ENCODE measurements at places on chromosomes 7 and 10. TPM values are rescaled to one million over a fixed set of nuclear protein-coding genes. Genes with fewer than 3 reads are reported as not detected.

GRCh38 chr10:38112159-38112558 is 18.0 kb downstream of the ZNF37A start:
- DNase-seq, result no peak

- DNase-seq, result no peak
These were observed 111.9 kb upstream of the LANCL2 start for GRCh38 chr7:55253188-55253587.

DNA sequence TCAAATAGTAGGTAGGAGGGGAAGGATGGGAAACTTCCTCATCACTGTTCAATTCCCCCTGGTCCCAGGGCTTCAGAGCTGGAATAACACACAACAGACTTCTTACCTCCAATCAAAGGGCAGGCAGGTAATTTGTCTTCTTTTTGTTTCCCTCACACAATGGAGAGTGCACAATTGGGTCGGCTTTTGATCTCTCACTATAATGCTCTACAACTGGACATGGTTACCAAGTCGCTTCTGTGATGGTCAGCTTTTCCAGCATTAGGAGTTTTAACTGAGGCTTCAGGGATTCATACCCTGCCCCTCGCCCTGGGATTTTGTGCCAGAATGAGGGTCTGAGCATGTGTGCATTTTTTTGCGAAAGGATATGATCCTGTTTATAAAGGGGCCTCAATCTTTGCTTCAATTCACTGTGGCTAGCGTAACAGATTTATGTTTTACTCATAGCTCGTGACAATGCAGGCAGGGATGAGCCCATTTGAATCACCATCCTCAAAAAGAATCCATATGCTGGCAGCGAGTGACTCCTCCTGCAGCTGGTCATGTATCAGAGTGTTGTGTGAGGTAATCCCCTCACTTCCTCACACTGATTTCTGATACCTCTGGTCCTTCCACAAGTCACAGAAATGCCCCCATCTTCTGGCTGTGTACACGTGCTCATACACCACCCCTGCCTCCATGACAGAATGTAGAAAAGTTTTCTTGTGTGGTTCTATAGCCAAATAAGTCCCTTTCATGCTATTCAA is 189.6 kb downstream of the CTTNBP2 start:
- DNase-seq, result no peak

DNA sequence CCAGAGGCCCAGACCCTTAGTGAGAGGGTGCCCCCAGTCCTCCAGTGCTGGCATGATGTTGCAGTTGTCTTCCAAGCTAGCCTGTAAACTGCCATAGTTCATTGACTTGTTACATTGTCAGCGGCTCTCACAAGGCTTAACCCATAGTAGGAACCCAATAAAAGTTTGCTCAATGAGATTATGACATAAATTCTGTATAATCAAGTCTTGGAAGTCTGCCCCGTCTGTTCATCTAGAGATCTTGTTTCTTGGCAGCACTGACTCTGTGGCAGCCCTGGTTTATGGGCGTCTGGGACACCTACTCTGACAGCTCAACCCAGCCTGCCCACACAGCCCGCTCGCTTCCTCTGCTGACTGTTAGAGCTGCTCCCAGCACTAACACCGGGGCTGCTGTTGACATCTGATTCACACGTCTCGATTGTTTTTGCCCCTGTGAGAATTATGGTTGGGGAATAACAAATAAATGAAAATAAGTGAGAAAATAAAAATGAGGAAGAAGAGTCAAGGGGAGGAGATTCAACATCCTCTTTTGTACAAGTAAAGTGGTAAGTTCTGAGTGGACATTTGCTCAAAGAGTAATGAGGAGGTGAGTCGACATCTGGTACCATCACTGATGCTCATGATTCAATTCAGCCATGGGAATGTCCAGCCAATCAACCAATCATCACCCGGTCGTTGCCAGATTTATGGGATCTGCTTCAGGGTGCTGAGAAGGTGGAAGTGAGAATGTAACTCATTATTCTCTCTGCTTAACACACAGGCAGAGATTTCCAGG is 160.8 kb downstream of the SPAG6 start:
- DNase-seq, result no peak

DNA sequence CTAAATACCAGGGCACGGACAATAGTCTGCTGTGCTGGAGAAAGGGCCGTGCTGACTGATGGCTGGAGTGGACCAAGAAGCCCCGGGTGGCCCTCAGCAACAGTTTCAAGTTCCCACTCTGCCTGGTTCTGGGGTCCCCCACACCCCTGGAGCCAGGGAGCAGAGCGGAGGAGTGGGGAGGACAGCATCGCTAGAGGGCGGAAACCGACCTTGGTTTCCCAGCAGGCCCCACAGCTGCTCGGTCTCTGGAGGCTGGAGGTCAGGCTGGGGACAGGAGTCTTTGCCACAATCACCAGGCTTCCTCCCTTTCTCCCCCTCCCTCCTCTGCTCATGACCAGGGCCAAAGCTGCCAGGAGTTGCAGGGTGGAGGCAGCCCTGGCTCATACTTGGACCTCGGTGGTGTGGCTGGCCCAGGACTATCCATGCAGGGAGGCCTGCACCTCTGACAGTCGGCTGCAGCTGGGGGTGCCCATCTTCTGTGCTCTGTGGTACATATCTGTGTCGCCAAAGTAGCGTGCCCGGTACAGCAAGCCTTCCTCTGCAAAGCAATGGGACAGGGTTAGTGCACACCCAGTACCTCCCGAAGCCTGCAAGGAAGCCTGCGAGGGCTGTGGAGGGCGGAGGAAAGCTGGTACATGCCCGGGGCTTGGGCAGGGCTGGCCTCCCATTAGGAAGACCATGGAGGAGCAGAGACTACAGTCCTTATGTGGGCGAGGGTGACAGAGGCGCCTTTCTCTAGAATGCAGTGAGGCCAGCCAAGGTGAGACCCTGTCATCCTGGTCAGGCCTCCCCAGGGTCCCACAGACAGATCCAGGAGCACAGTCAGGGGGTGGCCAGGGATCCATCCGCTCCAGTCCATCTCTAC is 19.1 kb downstream of the DNAJB12 start:
- DNase-seq, result peak; percentile 82

- DNase-seq, result no peak
These were observed 16.0 kb downstream of the GPER1 start for GRCh38 chr7:1103789-1104515.

DNA sequence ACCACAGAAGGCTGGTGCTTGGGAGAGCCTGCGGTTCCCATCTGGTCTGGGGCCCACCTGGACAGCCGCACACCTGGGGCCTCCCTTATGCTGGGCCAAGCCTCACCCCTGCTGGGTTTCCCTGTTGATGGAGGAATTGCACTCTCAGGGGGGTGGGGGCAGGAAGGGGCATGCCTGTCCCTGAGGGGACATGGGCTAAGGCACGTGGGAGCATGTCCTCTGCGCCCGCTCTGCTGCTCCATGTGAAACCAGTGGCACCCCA is 43.4 kb downstream of the OAT start:
- DNase-seq, result no peak

DNA sequence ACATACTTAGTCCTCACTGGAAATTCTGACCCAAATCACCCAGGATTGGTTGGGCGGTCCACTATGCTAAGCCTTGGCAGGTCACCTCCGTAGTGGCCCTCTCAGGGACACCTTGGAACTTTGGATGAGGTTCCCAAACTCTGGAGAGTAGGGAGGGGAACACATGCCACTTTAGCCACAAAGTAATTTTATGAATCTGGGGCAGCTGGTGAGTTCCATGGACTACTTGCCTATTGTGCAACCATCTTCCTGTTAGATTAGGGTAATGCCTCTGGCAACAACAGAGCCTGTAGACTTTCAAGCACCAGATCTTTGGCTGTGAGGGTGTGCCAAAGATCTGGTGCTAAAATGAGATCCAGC is 77.7 kb downstream of the ITGB8 start:
- DNase-seq, result no peak

DNA sequence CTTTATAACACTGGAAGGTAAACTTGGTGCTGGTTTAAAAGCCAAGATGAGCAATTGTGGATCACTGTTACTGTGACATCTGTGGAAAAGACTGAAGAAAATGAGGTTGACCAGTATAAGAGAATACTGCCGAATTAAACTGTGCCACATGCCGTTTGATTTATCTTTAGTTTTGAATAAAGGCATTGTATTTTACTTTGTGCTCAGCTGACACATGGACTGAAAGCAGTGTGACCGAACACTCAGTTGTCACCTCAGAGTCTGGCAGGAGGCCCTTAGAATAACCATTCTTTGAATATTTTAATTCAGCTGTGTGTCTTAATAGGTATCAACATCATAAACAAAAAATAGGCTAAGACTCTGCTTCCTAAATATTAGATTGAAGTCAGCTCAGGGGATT is 133.7 kb upstream of the GJD4 start:
- DNase-seq, result no peak

GRCh38 chr7:298375-298702 is 8.4 kb downstream of the FOXL3 start:
- no peak for DNase-seq

- no peak for DNase-seq
These were observed 4.7 kb downstream of the MUC12 start for GRCh38 chr7:100974021-100974420.

- DNase-seq, result no peak
These were observed 133.6 kb downstream of the BMPER start for GRCh38 chr7:34038816-34039470.

- no peak for DNase-seq
These were observed 28.6 kb downstream of the BEND7 start for GRCh38 chr10:13500201-13500600.

GRCh38 chr10:77496941-77497420 is 140.6 kb downstream of the KCNMA1 start:
- DNase-seq, result no peak

DNA sequence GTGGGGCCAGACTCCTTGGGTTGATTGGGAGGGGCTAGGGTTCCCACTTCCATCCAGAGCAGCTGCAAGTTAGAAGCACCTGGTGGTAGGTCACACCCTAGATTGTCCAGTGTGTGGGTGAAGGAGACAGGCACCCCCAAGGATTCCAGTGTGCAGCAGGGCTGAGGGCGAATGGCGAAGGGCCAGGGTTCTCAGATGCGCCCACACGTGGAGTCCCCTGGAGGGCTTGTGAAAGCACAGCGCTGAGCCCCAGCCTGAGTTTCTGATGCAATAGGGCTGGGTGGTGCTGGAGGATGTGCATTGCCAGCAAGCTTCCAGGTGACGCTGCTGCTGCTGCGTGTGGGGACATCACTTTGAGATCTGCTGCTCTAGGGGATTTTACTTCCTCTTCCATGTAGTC is 25.4 kb downstream of the TBATA start:
- no peak for DNase-seq

GRCh38 chr7:55549457-55549856 is 22.8 kb downstream of the VOPP1 start:
- no peak for DNase-seq

- no peak for DNase-seq
These were observed 350.0 kb downstream of the PLXDC2 start for GRCh38 chr10:20166096-20166675.

- DNase-seq, result no peak
These were observed 74.0 kb upstream of the SEC61G start for GRCh38 chr7:54833001-54833467.

- no peak for DNase-seq
These were observed 1.5 kb downstream of the PLCE1 start for GRCh38 chr10:93995182-93995581.

DNA sequence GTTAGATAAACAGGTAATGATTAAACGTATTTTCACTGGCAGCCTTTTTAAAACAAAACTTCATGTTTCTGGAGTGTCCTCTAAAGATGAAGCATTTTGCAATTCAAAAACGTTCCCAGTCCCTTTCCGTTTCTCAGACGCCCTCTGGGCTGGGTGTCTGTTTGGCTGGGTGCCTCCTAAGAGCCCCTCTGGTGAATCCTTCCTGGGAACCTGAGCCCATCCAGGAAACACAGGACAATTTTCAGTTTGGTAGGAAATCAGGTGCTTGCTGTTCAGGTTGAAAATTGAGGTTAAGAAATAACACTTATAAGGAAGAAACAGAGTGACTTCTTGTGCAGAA is 76.7 kb downstream of the CHN2 start:
- DNase-seq, result no peak

- DNase-seq, result no peak
These were observed 69.3 kb downstream of the LRRC4 start for GRCh38 chr7:127961786-127962453.

- DNase-seq, result no peak
These were observed 114.6 kb downstream of the DNAJC1 start for GRCh38 chr10:21888959-21889358.

DNA sequence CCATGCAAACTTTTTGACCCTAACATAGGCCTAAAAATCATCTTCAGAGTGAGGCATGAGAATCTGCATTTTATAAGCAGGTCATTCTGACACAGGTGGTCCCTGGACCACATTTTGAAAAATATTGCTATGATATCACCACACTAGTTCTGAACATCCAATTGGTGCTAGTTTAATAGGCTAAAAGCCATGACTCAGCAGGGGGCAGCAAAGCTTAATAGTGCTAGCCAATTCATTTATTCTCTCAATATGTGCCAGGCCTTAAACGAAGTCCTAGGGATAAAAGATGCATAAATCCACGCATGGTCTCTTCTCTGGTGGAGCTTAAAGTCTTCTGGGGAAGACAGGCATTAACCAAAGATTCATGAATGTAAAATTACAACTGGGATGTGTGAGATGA is 10.2 kb upstream of the SLC25A28 start:
- no peak for DNase-seq

DNA sequence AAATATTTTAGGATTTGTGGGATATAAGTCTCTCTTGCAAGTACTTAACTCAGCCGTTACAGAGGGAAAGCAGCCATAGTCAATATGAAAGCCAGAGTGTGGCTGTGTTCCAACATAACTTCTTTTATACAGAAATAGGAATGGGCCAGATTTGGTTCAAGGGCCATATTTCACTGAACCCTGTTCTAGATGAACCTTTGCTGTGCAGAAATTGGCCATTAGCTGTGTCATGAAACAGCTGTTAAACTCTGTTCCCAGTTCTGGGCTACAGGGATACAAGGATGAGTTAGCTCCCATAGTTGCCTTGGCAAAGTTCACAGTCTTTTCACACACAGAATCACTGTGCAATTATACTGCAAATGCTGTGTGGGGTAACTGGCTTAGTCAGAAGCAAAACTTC is 213.9 kb upstream of the LRRN3 start:
- peak; percentile 68 for DNase-seq

DNA sequence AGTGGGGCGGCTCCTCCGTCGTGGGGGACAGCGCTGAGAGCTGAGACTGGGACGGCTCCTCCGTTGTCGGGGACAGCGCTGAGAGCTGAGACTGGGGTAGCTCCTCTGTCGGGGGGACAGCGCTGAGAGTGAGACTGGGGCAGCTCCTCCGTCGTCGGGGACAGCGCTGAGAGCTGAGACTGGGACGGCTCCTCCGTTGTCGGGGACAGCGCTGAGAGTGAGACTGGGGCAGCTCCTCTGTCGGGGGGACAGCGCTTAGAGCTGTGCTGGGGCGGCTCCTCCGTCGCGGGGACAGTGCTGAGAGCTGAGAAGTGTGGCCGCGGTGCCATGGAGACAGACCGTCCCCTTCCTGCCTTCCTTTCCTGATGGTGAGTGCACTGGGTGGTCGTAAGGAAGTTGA is 136.4 kb downstream of the DYNC2I1 start:
- no peak for DNase-seq

The DNAAF5 gene
- total RNA-seq, result 28.3 TPM

The RSPH10B2 gene
- 1.6 TPM for total RNA-seq

The TDRD1 gene
- total RNA-seq, result 0.17 TPM

The SEMA3A gene
- 12.3 TPM for total RNA-seq

The CALHM2 gene
- 29.4 TPM for total RNA-seq

The TM9SF3 gene
- 134 TPM for total RNA-seq

The PTN gene
- total RNA-seq, result 6.4 TPM

The CCL24 gene
- 3.3 TPM for total RNA-seq

The PRPS1L1 gene
- not detected for total RNA-seq

The OGDHL gene
- total RNA-seq, result 0.58 TPM

The NUTM2E gene
- total RNA-seq, result not detected

The CFAP43 gene
- total RNA-seq, result 0.70 TPM

The UROS gene
- total RNA-seq, result 42.0 TPM

The CALD1 gene
- total RNA-seq, result 208 TPM

The CREB5 gene
- total RNA-seq, result 19.9 TPM

The RAB19 gene
- 5.1 TPM for total RNA-seq

The CACNB2 gene
- 4.0 TPM for total RNA-seq

All from left lung (tissue), 14 donors.